NCI-H2081 treated with DMSO at 0.1 percent for 48 hours (cell line): ENCODE measurements at places on chromosomes 13 and 19.

DNA sequence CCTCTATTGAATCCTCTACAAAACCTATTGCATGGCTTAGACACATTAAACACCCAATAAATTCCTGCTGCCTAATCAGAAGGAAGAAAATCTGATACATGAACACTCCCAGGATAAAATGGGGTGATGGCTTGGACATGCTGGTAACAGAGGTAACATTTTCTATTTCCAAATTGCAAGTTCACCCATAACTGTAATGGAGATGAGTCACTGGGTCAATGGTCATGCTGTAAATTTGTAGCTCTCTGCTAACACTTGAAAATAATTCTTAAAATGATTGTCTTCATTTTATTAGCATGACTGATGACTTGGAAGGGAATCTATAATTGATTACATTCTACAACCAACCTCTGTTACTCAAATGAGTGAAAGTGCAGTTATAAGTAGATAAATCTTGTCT, 434.1 kb downstream of the FGF14 start:
- no peak for DNase-seq

DNA sequence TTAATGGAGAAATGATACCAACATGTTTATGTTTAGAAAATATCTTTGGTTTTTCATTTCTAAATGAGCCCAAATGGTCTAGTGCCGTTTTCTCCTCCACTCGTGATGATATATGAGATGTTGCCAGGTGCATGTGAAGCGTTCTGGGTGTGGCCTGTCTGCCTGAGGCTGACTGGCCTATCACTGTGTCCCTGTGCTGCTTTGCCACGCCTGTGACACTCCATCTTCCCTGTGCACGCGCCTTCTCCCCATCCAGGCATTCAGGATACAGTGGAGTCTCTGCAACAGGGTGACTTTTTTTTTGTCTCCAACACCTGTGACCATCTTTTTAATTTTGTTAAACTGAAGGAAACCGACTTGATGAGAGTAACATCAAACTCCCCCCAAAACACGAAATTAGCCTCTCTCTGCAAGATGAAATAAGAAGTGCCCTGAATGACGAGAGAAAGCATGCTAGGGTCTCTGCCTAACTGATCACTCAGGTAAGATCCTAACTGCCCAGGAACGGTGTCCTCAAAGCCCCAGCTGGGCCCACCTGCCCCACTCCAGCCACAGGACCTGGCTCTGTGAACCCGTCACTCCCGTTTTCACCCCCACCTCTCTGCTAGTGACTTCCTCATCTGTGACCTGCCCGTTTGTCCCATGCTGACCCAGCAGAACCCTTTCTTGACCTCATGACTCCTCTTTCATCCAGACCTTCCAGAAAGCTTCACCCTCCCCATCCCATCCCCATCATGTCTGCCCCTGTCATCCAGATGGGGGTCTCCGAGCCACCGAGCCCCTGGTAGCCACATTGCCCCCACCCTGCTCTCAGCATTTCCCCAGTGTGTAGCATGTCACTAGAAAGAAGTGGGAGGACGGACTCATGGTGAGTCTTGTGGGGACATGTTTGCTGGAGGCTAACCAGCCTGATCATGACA, 33.2 kb upstream of the TFDP1 start:
- no peak for DNase-seq

DNA sequence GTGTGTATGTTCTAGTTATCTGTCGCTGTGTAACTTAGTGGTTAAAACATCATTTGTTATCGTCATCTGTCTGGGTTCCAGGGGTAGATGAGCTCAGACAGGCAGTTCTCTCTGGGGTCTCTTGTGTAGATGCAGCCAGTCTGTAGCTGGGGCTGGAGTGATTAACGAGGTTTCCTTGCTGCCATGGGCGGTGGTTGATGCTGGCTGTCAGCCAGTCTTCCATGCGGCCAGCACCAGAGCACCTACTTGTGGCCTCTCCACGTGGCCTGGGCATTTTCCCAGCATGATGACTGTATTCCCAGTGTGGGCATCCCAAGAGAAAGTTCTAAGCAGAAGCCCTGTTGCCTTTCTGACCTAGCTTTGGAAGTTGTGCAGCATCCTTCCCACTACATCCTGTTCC, 10.7 kb downstream of the ERCC5 start:
- no peak for DNase-seq

GRCh38 chr19:38221919-38222830, 1.8 kb downstream of the DPF1 start:
- no peak for DNase-seq

DNA sequence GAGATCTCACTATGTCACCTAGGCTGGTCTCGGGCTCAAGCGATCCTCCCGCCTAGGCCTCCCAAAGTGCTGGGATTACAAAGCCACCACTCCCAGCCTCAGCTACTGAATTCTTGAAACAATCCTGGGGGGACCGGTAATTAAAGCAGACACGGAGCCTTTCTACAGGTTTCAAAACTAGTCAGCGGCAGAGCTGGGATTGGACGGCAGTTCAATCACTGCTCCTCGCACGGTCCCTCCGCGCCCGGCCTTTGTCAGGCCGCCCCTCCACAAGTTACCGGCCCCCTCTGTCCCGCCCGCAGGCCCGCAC, 229 bp downstream of the BORCS8 start:
- no peak for DNase-seq

DNA sequence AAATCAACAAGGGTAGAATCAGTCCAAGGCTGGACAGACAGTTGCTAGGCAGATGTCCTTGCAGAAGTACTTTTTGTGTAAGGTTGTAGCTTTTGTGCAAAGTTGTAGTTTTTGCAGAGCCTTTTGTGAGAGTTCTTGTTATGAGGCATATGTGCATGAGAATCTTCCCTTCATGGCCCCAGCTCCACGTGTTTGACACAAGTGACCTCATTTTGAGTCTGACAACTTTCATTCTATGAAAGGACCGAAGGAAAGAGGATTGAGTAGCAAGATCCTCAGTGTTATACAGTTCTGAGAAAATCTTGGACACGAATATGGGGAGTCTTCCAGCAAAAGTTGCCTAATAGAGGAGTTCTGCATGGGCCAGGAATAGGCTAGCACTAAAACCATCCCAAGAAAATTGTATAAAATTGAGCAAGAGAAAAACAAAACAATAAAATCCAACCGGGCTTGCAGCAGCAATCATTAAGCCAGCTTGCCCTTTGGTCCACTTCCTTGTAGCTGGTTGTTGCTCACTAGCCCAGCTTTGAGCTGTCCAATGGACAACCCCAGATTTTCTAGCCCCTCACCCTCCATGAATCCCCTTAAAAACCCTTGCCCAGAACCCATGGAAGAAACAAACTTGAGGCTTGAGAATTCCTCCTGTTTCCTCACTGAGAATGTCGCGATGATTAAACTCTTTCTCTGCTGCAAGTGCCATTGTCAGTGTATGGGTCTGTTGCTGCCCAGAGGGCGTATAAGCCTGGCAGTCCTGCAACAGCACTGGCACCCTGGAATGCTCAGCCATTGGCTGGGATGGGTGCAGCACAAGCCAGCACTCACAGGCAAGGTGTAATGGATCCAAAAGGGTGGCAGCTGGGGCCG, 6.5 kb downstream of the EPSTI1 start:
- DNase-seq, result no peak

GRCh38 chr13:112683581-112683980, 6.3 kb upstream of the ATP11A start:
- DNase-seq, result no peak

DNA sequence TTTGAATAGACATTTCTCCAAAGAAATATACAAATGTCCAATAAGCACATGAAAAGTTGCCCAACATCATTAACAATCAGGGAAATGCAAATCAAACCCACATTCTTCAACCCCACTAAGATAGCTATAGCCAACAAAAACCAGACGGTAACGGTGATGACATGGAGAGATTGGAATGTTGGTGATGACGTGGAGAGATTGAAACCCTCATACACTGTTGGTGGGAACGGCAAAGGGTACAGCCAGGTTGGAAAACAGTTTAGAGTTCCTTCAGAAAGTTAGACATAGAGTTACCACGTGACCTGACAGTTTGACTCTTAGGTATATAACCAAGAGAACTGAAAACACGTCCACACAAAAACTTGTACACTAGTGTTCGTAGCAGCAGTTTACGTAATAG, 48.1 kb downstream of the TNFRSF19 start:
- DNase-seq, result no peak

GRCh38 chr19:39729594-39729993, 8.2 kb downstream of the CLC start:
- no peak for DNase-seq

GRCh38 chr13:60175571-60175970, 11.8 kb upstream of the DIAPH3 start:
- no peak for DNase-seq

DNA sequence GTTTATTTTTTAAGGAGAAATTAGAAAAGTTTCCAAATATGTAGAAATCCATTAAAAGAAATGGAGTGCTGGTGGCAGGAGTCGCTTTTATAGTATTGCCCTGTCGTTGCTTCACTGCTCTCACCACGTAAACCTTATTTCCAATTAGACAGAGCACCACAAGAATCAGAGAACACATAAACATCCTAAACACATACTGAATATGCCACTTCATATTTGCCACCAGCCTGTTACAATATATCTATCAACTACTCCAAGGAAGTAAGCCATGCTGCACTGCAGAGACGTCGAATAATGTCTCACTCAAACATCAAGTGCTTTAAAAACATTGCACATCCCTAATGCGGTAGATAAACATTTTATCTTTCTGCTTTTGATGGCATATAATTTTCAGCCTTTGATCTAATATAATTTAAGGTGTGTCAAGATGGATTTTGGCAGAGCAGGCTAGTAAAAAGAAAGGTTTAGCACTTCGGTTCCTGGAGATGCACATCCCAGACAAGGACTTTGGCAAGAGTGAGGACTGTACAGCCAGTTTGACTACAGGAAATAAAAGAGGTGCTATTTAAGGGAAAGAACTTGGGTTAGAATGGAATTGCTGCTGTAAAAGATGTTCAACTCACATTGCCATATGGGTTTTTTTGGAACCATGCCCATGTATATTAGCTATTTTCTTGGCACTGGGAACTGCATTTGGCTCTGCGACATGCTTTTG, 932.3 kb downstream of the EFNB2 start:
- no peak for DNase-seq

- DNase-seq, result no peak
Measured at GRCh38 chr13:50577806-50578205, 265.7 kb downstream of the DLEU7 start.

GRCh38 chr13:72638059-72638815, 89.2 kb downstream of the MZT1 start:
- DNase-seq, result no peak

GRCh38 chr19:29610213-29610573, 4.1 kb downstream of the POP4 start:
- DNase-seq, result no peak

DNA sequence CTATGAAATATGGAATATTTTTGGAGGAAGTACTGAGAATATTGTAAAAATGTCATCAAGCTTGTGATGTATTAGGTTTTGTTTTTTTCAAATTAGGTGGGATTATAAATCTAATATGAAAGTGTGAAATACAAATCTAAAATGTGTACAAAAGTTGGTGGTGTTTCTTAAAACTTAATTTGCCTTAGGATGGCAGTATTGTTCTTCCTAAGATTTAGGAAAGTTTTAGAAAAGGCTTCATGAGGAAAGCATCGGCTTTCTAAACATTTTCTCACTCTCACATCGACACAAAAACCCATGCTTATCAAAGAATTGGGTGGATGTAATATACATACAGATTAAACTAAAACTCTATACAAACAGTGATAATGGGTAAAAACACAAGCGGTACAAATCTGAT, 972.0 kb upstream of the PCDH20 start:
- no peak for DNase-seq

GRCh38 chr13:45704854-45705695, 3.0 kb downstream of the CBY2 start:
- no peak for DNase-seq

DNA sequence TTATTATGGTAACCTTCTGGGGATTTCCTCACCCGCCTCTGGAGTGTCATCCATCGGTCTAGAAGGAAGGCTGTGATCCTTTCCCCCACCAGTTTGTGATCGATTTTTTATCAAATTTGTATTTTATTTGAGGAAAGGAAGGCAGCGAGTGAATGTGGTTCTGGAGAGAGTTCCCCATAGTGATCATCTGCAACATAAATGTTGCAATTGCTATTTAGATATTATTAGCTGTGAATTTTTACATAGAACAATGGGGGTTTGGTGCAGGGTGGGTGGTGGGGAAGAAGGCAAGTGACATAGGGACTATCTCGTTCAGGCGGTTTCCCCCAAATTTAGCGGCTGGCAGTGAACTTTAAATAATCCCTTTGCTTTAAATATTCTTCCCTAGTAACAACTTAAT, 1.2 kb downstream of the CDK8 start:
- no peak for DNase-seq

DNA sequence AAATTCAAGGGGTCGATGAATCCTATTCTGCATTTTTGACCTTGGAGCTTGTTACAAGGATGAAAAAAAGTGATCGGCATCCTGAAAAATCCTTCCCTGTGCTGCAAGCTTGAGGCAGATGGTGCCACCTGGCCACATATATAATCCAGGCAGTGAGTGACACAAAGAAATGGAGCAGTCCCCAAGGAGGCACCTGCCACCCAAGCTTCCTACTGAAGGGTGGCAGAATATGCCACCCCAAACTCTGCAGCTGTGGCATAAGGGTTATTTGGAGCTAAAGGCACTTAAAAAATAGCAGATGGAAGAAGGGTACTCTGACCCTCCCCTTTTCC, 15.4 kb downstream of the TMEM272 start:
- no peak for DNase-seq

DNA sequence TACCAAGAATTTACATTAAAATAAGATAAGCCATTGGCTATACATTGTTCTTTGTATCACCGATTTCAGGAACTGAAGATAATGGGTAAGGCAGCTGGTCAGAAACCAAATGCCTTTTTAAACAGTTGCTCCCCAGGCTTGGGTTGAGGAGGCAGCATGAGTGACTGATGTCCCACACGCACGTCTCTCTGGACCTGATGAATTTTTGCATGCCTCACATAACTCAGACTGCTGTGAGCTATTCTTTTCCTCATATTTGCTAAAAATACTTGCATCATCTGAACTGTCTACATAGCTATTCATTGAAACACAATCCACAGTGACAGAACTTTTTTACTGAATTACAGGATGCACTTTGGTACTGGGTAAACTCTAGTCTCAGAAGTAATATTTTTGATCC, 123.6 kb upstream of the MAB21L1 start:
- no peak for DNase-seq

DNA sequence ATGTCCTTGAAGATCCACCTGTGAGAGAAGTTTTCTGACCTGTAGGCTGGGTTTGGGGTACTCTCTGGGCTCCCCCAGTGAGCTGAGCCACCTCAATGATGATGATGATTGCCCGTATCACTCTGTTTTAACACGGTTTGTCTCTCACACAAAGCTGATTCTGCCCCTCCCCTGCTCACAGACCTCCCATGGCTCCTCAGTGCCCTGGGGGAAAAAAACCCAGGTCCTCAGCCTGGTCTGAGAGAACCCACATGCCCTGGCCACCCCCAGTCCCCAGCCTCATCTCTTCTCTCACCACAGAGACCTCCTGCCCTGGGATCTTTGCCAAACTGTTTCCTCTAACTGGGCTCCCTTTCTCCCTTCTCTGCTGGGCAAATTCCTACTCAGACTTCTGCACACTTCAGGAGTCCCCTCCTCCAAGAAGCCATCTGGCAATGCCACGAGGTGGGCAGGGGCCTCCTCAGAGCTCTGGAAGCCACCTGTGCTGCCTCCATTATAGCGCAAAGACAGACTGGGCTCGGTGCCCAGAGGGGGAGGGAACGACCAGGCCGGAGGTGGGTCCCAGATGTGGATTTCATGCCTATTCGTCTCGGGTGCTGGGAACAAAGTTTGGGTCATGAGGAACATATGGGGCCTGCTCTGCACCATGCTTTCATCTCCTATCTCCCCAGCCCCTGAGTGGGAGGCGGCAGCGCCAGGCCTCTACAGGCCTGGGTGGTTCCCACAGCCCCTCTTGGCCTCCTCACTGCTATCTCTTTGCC, 8.5 kb upstream of the CA11 start:
- DNase-seq, result no peak
